ENCODE measurements at places on chromosomes 6 and 20.

GRCh38 chr6:38436726-38437465 is 202.8 kb downstream of the BTBD9 start:
- no peak for DNase-seq

GRCh38 chr6:2596222-2596621 is 154.5 kb downstream of the MYLK4 start:
- no peak for DNase-seq

DNA sequence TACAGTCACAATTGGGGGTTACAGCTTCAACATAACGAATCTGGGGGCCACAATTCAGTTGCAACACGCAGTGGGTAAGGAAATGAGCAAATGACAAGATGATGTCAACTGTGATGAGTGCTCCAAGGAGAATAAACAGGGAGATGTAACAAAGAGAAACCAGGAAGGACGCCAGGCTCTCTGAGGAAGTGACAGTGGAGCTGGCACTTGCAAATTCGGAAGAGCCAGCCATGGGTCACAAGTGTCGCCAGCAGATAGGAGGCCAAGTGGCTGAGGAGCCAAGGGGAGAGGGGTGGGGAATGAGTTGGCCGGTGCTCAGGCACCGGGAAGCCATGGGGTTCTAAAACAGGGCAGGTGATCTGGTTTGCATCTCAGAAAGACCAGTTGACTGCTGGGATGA is 136.4 kb downstream of the EYA2 start:
- no peak for DNase-seq

DNA sequence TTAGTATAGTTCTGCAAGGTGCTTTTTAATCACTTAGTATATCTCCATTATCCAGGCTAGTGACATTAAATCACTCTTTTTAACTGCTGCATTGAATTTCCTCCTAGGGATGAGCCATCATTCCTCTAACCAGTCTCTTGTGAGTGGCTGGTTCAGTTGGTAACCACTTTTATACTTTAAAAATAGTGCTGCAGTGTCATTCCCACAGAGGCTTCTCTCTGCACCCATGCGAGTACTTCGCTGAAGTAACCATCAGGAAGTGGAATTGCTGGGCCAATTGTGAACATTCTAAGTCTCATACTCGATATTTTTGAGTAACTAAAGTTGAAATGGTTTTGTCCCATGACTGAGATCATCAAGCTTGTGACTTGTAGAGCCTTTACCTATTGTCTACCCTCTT is 2.1 kb downstream of the BTN3A2 start:
- DNase-seq, result no peak

GRCh38 chr6:105994591-105995390 is 91.3 kb upstream of the PRDM1 start:
- DNase-seq, result peak; percentile 93

GRCh38 chr6:72552938-72553337 is 68.9 kb upstream of the KCNQ5 start:
- no peak for DNase-seq

- no peak for DNase-seq
Observed at GRCh38 chr6:129130106-129130505, 247.2 kb downstream of the LAMA2 start.

GRCh38 chr6:66328200-66328599 is 621.2 kb upstream of the EYS start:
- DNase-seq, result no peak

DNA sequence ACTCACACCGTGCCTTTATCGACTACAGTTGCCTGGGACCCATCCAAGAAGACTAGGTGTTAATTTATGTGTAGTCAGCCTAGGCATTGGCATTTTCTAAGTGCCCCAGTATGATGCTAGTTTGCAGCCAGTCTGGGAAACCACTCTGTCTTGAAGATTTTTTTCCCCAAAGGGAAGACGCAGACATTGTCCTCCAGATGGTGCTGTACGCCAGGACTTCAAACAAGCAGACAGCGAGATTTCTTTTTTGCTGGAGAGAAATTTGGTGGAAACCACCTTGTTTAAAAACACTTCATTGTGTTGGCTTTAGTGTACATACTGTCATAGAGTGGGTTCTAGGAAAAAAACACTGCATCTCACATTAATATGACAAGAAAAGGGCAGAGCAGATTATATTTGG is 30.0 kb downstream of the ALDH5A1 start:
- no peak for DNase-seq

DNA sequence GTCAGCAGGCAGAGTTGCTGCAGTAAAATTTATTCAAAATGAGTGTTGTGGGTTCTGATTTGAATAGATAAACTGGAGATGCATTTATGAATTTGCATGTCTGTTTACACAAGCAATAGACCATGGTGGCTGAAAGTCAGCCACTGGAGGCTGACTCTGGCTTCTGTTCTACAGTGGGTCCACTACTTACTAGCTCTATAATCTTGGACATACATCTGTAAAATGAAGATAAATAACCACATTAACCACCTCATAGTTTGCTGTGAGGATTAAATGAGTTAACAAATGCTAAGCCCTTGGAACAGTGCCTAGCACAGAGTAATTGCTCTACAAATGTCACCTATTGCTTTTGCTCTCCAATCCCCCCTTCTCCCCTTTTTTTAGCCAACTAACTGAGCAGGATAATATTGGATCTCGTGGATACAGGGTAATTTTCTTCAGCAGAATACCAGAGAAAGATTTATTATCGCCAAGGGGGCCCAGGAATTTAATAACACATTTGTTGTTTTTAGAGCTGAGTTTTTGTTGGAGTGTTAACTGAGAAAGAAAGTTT is 1.4 kb upstream of the PM20D2 start:
- DNase-seq, result no peak

- no peak for DNase-seq
Observed at GRCh38 chr6:74782346-74782745, 423.5 kb downstream of the COL12A1 start.

GRCh38 chr6:90157441-90157840 is 139.2 kb downstream of the BACH2 start:
- DNase-seq, result no peak

GRCh38 chr6:163741342-163741741 is 326.8 kb downstream of the QKI start:
- DNase-seq, result no peak

DNA sequence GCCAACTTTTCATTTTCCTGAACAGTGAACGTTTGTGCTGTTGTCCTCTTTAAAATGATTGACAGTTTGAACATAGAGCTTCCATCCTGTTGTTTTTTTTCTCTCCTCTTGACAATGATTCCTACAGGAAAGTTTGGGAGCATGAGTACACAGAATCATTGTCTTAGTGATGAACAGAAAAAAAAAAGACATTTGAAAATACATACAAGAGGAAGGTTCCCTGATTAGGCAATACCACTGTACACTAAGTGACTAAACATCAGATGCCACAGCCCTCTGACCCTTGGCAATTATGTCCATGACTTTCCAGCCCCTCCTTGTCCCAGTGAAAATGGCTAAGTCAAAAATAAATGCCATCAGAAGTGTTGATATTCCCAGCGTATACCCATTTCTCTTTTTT is 71.5 kb downstream of the RTN4IP1 start:
- no peak for DNase-seq

GRCh38 chr6:34568341-34569201 is 12.4 kb upstream of the SPDEF start:
- no peak for DNase-seq

- DNase-seq, result peak; percentile 68
Observed at GRCh38 chr20:53609491-53610445, 16.1 kb upstream of the ZNF217 start.

GRCh38 chr6:3612341-3613041 is 139.0 kb downstream of the PXDC1 start:
- DNase-seq, result no peak

- DNase-seq, result no peak
Observed at GRCh38 chr6:5838656-5839396, 167.9 kb downstream of the NRN1 start.

- DNase-seq, result no peak
Observed at GRCh38 chr6:2633736-2634135, 117.0 kb downstream of the MYLK4 start.

DNA sequence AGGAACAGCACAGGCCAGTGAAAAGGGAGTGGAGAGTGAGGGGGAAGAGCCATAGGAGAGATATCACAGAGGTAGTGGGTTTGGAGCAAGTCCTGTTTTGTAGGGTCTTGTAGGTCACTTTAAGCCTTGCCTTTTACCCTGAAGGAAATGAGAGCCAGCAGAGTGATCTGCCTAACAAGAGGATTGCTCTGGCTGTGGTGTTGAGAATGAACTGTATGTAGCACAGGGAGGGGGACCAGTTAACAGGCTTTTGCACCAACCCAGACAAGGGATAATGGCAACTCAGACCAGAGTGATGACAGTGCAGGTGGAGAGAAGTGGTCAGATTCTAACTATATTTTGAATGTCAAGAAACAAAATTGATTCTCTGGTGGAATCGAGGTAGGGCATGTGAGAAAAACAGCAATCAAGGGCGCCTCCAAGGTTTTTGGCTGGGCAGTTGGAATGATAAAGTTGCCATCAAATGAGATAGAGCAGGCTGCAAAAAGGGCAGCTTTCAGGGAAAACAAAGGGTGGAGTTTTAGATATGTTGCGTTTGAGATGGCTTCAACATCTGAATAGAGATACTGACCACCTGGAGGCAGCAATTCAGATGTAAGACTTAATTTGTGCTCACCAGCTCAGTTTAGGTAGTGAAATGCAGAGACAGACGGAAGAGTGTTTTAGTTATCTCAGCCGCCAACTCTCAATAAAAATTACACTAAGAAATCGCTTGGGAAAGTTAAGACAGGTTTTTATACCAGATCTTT is 134.4 kb upstream of the BTBD3 start:
- DNase-seq, result no peak

- peak; percentile 47 for DNase-seq
Observed at GRCh38 chr6:38871741-38872568, 156.8 kb downstream of the DNAH8 start.

DNA sequence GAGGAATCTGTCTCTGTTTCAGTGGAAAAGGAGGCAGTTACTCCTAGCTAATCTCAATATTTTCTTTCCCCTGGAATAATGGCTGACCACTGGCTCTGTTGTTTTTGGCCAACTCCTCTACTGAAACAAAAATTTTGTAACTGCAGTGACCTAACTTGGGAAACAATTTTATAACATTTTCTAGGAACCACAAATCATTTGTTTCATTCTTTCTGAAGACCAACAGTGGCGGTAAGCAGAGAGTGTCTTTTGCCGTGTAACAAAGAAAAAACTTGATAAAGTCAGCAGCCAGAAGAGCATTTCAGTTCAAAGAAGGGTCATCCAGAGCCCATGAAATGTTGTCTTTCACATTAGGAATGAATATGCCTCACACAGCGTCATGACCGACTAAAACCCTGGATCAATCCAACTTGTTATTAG is 11.8 kb upstream of the BFSP1 start:
- DNase-seq, result no peak

- DNase-seq, result no peak
Observed at GRCh38 chr6:54327631-54328030, 19.4 kb downstream of the TINAG start.

DNA sequence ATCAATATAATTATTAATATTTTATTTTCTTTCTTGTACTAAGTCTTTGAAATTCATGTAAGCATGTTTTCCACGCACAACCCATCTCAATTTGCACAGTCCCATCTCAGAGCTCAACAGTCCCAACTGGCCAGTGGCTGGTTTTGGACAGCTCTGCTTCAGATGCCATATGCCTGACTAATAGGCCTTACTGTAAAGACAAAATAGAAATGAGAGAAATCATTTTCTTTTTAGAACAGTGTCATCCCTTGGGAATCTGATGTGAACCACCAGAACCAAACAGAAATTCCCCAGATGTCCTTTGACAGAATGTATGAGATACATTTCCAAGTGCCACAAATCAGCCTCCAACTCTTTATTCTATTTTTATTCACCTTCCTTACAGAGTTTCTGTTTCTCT is 338.9 kb downstream of the ESR1 start:
- DNase-seq, result no peak

GRCh38 chr6:492178-492577 is 100.6 kb downstream of the IRF4 start:
- DNase-seq, result no peak

DNA sequence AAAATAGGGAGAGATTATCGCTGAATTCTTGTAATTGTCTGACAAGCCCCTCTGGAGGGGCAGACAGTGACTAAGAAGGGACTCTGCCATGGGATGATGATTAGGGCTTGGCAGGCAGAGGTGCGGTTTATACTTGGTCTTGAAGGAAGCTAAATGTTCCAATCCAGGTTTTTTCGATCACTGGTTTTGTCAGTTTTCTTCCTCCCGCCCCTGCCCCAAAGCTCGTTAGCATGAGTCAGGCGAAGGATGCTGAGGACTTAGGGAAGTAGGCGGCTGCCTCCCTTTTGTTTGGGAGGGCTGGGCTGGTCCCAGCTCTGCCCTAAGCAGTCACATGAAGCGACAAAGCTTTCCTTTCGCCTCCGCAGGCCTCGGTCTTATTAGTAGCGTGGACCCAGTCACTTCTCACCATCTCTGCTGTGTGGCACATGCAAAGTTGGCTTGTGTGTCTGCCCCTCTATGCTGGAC is 314.2 kb downstream of the CDC5L start:
- DNase-seq, result no peak

GRCh38 chr6:99491171-99491570 is 24.1 kb downstream of the USP45 start:
- DNase-seq, result no peak

GRCh38 chr20:56540415-56540814 is 7.4 kb downstream of the FAM209B start:
- no peak for DNase-seq

GRCh38 chr6:37743926-37744325 is 46.2 kb upstream of the MDGA1 start:
- DNase-seq, result no peak

DNA sequence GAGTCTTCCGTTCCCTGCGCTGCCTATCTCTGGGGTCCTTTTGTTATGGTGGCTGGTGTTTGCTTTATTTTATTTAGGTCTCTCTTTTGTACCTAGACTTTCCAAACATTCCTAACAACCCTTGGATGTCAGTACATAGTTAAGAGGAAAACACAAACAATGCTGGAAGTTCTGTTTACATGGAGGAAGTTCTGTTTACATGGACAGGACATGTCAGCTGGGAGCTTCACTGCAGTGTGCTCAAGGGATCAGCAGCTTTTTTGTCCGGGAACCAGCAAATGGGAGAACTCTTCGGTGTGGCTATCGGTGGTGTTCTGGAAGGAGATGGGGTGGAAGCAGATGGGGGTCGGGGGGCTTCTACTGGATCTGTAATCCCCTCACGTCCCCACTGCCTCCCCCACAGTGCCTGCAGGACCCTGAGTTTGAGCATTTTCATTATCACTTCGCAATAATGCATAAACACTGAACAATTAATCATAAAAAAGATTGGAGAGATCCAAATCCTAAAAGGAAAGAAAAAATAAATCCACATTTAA is 2.7 kb downstream of the SERPINB6 start:
- DNase-seq, result no peak

GRCh38 chr6:16196984-16197546 is 41.3 kb upstream of the GMPR start:
- no peak for DNase-seq

Data from right kidney (tissue), 9 donors.